ENCODE measurements at places on chromosomes 1 and 21. TPM values are rescaled to one million over a fixed set of nuclear protein-coding genes. Genes with fewer than 3 reads are reported as not detected.

GRCh38 chr21:40595806-40596205 lies 251.2 kb downstream of the DSCAM start:
- no peak for DNase-seq

GRCh38 chr1:235111107-235111506 lies 17.5 kb downstream of the TOMM20 start:
- no peak for DNase-seq

DNA sequence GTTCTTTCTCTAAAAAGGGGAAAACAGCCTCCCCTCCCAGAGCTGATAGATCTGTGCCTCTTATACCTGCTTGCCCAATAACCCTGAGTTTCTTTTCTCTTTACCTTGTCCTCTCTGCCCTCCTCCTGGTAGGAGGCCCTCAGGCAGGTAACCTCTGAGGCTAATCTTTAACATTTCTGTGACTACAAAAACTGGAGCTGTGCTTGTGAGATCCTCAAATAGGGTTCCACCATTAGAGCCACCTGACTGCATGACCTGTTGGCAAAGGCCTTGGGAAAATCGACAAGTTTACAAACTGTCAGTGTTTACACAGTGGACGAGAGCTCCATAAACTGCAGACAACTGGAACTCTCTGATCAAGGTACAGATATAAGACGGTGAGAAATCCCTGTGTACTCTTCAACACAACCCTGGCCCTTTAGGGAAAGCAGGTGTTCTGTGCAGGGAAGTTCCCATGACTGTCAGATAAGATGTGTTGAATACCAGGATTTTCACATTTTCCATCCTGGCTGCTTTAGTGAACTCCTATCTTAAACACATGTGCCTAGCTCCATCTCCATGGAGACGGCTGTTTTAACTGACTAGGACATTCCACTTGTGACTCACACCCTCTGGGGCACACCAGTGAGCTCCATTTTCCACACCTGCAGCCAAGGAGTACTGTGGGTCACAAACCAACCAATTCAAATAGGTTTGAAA lies 38.3 kb downstream of the ECE1 start:
- DNase-seq, result peak; percentile 94

DNA sequence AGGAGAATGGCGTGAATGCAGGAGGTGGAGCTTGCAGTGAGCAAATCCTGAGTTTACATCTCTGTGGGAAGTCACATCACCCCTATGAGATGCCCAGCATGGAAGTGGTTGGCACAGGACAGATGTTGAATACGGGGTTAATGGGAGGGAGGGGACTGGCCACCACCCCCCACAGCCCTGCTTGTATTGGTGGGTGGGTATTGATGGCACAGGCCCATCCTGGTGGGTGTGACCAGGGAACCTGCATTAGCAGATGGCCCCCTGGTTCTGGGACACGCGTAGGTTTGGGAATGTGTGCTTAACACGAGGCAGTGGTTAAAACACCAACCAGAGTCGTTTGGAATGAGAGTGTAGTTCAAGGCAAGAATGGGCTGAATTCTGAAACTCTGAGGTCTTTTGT lies 117.9 kb downstream of the PRDM2 start:
- no peak for DNase-seq

DNA sequence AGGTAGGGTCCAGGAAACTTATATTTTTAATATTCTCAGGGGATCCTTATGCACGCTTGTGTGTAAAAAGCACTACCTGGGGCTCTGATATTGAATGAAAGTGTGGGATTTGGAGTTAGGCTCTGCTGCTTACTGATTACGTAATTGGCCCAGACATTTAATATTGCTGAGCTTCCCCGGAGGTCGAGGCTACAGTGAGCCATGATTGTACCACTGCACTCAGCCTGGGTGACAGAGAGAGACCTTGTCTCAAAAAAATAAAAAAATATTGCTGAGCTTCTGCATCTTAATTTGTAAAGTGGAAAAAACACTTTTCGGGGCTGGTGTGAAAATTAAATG lies 62.2 kb upstream of the KIF26B start:
- DNase-seq, result peak; percentile 8

The CA6 gene
- not detected for polyA plus RNA-seq

The STRIP1 gene
- polyA plus RNA-seq, result 26.9 TPM
